HTR-8/SVneo (cell line): ENCODE measurements at places on chromosomes 5 and 9.

- no peak for DNase-seq
Measured at GRCh38 chr5:136364307-136364706, 1.0 kb downstream of the TRPC7 start.

DNA sequence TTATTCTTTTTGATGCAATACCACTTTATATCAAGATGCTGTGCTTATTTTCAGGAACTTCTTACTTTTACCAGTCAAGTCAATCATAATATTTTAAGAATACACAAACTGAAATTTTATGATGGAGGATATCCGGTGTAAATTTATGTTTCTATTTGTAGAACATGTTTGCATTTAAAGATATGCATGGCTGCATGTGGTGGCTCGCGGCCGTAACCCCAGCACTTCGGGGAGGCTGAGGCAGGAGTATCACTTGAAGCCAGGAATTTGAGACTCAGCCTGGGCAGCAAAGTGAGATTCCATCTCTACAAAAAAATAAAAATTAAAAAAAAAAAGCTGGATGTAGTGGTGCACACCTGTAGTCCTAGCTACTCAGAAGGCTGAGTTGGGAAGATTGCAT, 73.5 kb upstream of the ALDH1A1 start:
- DNase-seq = no peak

DNA sequence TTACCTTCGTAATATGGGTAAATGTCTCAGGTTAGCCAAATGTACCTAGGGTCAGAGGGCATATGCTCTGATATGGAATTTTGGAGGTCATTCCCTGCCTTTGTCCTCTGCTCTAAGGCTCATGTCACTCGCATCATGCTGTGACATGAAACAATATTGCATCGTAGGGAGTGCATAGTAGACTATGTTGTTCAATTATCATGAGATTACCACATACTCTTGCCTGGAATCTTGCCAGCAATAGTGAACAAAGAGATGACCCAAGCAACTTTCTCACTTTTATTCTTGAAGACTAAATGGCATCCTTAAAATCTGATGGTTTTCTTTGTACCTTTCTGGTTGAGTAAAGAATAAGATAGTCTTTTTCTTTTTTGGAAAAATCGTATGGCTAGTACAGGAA, 27.6 kb downstream of the ZNF462 start:
- DNase-seq = no peak

DNA sequence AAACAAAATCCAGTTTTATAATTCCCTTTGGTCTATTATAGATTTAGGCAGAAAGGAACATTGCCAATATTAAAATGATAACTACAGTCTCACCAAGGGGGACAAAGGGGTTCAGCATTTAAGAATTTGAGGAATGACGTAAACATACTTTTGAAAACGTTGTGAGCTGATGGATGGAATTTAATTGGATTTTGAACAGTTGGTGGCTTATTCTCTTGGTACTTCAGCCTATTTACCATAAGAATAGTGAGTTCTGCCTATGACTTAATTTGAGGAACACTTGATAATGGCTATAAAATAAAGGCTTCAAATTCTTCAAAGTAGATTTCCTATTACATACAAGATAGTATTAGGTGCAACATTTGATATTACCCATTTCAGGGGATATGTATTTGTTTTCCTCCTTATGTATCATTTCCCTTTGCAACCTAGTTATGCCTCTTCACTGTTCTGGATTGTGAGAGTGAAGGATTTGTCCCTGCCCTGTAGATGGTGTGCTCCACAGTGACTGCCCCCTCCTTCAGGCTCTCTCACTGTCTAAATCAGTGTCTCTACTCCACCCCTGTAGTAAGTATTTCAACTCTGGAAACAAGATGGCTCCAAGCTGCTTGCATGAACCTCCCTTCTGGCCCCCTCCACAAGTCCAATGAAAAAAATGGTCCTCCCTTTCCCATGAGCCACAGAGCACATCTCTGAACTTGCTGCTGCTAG, 225.6 kb downstream of the ARHGEF28 start:
- no peak for DNase-seq

DNA sequence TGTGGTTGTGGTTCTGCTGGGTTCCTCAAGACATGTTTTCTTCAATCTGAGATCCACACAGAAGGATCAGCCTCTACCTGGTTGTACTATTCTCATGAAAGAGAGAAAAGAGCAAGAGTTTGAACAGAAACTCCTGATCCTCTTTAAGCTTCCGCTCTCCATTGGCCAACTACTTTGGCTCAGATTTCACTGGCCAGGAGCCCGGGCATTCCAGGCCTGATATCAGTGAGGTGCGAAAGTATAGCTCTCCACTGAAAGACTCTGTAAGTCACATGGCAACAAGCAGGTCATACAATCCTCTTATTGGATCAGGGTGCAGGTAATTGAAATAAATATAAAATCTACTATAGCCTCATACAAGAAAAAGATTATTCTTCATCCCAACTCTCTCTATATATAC, 920.5 kb downstream of the TLE4 start:
- DNase-seq = no peak

DNA sequence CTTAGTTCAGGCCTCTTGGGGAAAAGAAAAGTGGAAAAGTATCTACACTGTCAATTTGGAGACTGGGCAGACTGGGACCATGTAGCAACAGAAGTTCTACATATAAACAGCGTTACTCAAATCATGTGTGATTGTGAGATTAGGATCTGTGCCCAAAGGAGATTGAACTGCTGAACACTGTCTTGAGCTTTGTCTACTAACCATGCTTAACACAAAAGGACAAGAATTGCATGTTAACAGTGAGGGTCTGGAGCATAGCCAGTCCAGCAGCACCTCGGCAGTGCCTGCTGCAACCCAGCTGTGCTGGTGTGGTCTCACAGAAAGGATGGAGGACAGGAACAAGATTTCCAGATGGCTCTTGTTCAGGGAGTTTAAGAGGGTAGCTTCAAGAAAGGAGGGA, 5.7 kb downstream of the PAM start:
- no peak for DNase-seq

DNA sequence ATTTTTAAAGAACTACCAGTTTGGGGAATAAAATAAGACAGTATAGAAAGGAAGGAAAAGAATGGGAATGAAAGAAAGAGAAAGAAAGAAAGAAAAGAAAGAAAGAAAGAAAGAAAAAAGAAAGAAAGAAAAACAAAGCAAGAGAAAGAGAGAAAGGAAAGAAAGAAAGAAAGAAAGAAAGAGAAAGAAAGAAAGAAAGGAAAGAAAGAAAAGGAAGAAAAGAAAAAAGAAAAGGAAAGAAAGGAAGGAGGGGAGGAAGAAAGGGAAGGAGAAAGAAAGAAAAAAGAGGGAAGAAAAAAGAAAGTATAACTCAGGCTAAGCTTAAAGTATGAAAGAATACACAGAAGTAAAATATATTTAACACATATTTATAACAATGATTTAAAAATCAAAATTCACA, 51.0 kb upstream of the FGF10 start:
- DNase-seq = no peak

DNA sequence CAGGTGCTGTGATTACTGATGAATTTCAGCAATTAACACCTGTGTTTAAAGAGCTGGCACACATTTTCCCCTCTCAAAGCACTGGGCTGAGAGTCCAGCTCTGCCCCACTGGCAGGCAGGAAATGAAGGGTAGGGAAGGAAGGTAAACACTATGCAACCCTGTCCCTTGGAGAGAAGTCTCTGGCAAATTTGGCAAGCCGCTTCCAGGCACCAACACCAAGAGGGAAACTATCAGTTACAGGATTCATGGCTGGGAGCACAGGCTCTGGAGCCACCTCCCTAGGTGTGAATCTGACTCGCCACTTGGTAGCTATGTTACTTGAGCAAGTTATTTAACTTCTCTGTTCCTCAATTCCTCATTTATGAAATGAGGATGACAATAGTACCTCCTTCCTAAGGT, 3.3 kb downstream of the ANKS6 start:
- DNase-seq = no peak

GRCh38 chr5:136731241-136731900, 366.0 kb upstream of the TRPC7 start:
- DNase-seq = no peak
